ENCODE measurements at places on chromosomes 4 and X. TPM values are rescaled to one million over a fixed set of nuclear protein-coding genes. Genes with fewer than 3 reads are reported as not detected.
A peak's percentile ranks its signal among the peaks of the same experiment; 100 is the strongest.

DNA sequence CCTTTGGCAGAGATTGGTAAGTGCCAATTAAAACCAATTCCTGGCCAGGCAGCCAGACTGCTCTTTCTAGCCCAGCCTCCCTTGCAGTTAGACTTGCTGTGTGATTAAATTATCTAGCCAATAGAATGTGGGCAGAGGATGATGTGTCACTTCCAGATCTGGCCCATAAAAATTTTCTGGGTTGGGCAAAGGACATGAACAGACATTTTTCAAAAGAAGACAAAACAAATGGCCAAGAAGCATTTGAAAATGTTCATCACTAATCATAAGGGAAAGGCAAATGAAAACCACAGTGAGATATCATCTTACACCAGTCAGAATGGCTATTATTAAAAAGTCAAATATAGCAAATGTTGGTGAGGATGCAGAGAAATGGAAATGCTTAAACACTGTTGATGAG lies 71.4 kb upstream of the STIM2 start:
- DNase-seq, result no peak

GRCh38 chr4:23890369-23891063 lies 669 bp upstream of the PPARGC1A start:
- DNase-seq, result peak; percentile 26

DNA sequence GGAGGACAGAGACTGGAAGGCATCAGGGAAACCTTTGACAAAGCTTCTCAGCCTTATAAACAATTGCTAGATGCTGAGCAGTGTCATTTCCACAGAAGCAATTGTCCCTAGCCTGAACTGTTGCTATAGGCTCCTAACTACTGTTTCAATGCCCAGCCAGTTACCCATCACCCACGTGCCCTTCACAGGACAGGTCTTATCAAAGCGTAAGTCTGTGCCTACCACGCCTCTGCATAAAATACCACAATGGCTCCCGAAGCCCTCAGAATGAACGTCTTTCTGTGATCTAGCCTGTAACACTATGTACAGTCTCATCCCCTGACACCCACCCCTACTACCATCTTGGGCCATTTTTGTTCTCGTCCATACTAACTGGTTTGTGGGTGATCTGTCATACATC lies 134.3 kb downstream of the STK32B start:
- no peak for DNase-seq

GRCh38 chr4:168028970-168029597 lies 63.3 kb upstream of the ANXA10 start:
- DNase-seq, result no peak

GRCh38 chrX:10350981-10351380 lies 194.2 kb downstream of the CLCN4 start:
- DNase-seq, result peak; percentile 95

The DIAPH2 gene
- total RNA-seq, result 21.8 TPM
